ENCODE measurements at places on chromosomes 12 and 14. TPM values are rescaled to one million over a fixed set of nuclear protein-coding genes. Genes with fewer than 3 reads are reported as not detected.

The RILPL1 gene
- 12.2 TPM for total RNA-seq

The SSPN gene
- total RNA-seq, result 0.38 TPM

The BEGAIN gene
- total RNA-seq, result 11.0 TPM

The IQSEC3 gene
- not detected for total RNA-seq

The COCH gene
- 20.4 TPM for total RNA-seq

The PRH2 gene
- not detected for total RNA-seq

The CFAP73 gene
- total RNA-seq, result 0.11 TPM

The MYF5 gene
- total RNA-seq, result not detected

The SLC2A14 gene
- 0.08 TPM for total RNA-seq

The BMAL2 gene
- 26.0 TPM for total RNA-seq
